ENCODE measurements at places on chromosomes 6 and 20. TPM values are rescaled to one million over a fixed set of nuclear protein-coding genes. Genes with fewer than 3 reads are reported as not detected.

SAMD3 gene
- 14.4 TPM for total RNA-seq

OR2B6 gene
- not detected for total RNA-seq

CD109 gene
- total RNA-seq, result 44.8 TPM

PEX6 gene
- total RNA-seq, result 68.6 TPM

PRPH2 gene
- 1.8 TPM for total RNA-seq

RUNX2 gene
- total RNA-seq, result 3.2 TPM

ASIP gene
- not detected for total RNA-seq

C6orf118 gene
- not detected for total RNA-seq

GFOD1 gene
- 2.4 TPM for total RNA-seq

RIMS1 gene
- 0.33 TPM for total RNA-seq

EYA4 gene
- 14.5 TPM for total RNA-seq

BTNL2 gene
- total RNA-seq, result not detected

DDR1 gene
- 22.4 TPM for total RNA-seq

LRFN2 gene
- not detected for total RNA-seq

Data from uterine smooth muscle cell (primary cell).